Activated CD8-positive, alpha-beta memory T cell treated with anti-CD3 and anti-CD28 coated beads for 4 hours (primary cell): ENCODE measurements at places on chromosomes 2 and 18.

DNA sequence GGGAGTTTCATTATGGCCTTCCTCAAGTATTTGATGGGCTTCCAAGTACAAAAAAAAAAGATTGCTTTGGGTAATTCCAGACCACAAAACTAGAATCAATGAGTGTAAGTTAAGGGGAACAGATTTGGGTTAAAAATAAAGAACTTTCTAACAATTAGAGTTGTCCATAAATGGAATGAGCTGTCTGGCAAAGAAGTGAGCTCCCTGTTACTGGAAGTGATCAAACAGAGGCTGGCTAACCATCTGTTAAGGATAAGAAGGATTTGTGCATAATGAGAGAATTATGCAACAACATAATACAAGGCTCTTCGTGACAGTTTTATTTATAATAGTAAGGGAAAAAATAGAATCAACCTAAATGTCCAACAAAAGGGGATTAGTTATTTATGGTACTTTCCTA, 44.6 kb upstream of the ACVR1 start:
- no peak for DNase-seq

- no peak for DNase-seq
Measured at GRCh38 chr2:47708801-47709499, 74.0 kb upstream of the MSH6 start.

- no peak for DNase-seq
Measured at GRCh38 chr18:3192286-3192685, 27.5 kb downstream of the MYOM1 start.

DNA sequence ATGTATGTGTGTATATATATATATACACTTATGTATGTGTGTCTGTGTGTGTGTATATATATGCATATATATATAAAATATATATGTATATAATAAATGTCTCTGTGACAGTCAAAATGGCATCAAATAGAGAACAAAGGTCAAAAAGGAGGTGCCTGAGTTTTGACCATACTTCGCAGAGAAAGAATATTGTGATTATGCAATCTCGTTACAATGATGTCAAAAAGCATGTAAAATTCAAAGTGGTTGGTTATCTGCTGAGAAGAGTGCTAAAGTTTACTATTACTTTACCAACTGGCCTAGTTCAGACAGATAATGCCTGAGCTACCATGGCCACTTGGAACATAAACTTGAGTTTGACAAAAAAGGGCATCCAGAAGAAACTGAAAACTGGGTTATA, 375.0 kb downstream of the NBAS start:
- no peak for DNase-seq

DNA sequence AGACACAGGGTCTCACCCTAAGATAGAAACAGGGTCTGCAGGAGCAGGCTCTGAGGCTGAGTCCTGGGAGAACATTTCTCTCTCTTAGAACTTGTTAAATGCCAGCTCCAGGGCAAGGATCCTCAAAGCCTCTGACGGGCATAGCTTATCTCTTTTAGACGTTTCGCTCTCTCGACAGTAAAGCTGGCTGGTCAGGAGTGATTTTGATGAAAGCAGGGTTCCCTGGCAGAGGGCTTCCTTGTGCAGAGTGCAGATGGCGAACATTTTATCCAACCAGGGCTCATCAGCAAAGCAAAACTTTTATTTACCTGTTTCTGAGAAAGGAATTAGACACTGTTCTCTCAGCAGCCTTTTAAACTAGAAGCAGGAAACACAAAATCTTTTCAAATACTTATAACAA, 350.8 kb downstream of the ALK start:
- no peak for DNase-seq

DNA sequence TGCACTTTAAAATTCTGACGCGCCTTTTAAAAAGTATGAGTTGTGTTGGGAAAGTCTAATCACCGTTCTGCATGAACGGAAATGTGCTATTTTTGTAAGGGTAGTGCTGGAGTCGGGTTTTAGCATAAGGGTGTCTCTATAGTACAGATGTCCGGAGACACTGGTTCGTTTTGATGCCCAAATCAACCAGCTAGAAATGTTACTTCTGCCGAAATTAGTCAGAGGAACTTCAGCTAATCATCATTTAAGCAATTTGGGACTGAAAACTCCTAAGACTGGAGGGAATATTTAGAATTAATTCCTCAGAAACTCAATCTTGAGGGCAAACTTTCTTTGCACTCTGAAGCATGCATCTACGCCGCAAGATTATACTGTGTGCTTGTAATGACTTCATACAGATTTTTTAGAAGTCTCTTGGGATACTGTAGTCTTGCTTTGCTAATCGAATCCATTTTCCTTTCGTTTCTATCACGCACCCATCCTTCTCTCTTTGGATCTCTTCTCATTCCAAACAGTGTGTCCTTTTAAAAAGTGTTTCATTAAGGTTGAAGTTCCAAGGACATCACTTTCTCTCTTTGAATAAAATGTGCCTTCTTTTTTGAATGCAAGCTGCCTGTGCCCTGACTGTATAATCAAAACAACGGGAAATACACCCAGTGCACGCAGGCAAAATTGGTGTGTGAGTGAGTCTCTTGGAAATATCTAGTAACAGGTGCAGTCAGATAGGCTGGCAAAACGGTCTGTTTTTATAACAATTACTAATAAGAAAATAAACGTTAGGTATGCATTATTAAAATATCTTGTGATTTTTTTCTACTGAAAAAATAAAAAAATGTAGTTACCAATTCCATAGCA, 270.9 kb upstream of the TCF4 start:
- no peak for DNase-seq

- DNase-seq: no peak
Measured at GRCh38 chr2:74525717-74526648, at the start of gene DQX1. Gene DQX1, minus strand, starts transcription at chr2:74526231. Its CDS starts 502 bp downstream, at chr2:74525729.

DNA sequence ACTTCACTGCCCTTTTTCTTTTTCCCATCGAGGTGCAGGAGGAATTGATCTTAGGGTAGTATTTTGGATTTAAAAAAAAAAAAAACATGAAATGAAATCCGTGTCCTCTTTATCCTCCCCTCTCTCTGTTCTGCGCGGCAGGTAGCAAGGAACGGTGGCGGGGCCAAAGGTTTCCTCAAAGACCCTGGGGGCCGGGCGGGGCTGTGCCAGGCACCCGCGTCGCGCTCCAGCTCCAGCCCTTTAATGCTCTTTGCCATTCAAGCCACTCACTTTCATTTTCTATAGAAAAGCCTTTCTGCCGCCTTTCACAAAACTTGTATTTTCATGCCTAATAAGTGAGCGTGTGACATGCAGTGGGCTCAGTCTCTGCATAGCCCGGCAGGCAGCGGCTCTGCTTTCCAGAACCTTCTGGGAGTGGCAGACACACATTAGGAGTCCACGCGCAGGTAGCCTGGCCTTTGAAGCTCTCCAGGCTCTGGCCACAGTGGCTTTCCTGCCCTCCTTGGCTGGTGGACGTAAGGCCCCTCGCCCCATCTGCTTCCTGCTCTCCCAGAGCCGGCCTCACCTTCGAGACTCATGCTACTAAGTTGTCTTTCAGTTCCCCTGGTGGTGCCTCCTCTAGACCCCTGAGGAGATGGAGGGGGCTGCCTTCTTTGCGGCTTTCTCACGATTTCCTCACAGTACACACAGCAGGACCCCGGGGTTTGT, 41.7 kb downstream of the AGAP1 start:
- DNase-seq: no peak

GRCh38 chr2:43331422-43331821, 105.0 kb upstream of the ZFP36L2 start:
- no peak for DNase-seq

DNA sequence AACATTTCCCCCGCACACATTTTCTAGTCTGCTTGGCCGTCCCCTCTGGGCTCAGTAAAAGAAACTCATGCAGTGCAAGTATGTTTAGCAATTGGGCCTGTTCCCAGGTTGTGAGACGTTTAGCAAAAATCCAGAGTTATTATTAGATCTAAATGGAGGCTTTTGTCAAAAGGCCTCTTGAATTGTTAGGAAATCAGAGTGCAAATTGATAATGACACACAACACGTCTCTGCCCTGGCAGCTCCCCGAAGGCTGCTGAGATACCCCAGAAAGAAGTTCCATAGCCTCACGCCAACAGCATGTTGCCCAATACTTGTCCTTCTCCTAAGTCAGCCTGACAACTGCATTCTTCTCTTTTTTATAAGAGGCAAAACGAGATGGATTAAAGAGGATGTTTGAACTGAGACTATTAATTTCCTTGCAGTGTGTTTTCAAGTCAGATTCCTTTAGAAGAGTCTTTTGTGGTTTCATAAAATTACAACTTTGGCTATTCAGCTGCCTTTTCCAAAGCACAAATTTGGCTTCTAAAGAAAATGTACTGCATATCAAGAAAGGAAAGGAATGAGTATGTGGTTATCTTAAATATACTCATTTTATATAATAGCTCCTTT, 202.2 kb downstream of the TRIB2 start:
- no peak for DNase-seq

DNA sequence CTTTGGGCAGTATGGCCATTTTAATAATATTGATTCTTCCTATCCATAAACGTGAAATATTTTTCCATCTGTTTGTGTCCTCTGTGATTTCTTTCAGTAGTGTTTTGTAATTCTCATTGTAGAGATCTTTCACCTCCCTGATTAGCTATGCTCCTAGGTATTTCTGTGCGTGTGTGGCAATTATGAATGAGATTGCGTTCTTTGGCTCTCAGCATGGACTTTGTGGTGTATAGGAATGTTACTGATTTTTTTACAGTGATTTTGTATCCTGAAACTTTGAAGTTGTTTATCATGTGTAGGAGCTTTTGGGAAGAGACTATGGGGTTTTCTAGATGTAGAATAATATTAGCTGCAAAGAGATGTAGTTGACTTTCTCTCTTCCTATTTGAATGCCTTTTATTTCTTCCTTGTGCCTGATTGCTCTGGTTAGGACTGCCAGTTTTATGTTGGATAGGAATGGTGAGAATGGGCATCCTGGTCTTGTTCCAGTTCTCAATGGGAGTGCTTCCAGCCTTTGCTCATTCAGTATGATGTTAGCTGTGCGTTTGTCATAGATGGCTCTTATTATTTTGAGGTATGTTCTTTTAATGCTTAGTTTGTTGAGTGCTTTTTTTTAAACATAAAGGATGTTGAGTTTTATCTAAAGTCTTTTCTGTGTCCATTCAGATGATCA, 27.0 kb upstream of the THUMPD2 start:
- no peak for DNase-seq

- no peak for DNase-seq
Measured at GRCh38 chr2:53987336-53987921, 16.6 kb upstream of the PSME4 start.

- no peak for DNase-seq
Measured at GRCh38 chr2:125581557-125581956, 1074.4 kb upstream of the GYPC start.

- DNase-seq: no peak
Measured at GRCh38 chr2:37984176-37984575, 59.1 kb downstream of the RMDN2 start.

DNA sequence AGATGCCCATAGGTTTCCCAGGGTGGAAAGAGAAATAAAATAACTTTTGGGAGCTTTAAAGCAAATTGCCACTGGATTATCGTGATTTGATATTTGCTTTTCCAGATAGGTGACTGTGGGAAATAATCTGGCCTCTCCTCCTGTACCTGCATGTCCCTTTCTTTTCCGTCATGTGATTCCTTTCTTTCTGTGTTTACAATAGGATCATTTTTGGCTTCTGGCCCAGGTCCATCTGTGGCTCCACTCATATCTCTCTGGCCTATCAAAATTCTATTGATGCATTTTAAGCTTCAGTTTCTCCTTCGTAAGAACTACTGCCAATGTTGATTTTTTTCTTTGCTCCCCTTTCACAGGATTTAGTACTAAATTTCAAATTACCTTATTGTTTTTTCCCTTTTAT, 153.6 kb downstream of the CCDC85A start:
- DNase-seq: no peak

DNA sequence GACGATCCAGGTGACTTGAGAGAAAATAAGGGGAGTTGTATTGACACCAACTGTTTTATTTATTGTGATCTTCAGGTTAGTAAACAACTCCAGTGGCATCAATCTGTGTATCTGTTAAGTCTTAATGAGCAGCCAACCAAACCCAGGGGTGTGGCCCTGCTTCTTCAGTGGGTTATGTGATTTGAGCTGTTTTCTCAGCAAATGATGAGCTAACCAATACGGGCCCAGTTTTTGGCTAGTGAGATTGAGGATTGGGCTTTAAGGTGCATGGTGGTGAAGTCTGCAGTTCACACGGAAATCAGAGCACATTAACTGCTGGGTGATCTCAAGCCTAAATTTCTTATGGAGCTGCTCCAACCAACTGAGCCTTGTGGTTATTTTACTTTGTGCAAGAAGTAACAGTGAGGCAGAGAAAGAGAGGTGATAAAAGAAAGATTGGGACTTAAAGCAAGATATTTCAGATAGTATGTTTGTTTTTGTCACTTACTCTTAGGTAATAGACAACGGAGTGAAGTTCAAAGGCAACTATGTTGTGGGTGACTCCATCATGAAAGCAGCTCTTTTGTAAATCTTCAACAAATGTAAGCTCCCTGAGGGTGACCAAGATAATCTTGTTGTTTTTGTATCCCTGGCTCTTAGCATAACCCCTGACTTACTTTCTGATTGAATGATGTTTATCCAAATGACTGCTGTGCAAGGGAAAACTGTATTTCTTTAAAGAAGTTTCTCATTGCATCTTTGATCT, 2.4 kb downstream of the MTCL1 start:
- no peak for DNase-seq

DNA sequence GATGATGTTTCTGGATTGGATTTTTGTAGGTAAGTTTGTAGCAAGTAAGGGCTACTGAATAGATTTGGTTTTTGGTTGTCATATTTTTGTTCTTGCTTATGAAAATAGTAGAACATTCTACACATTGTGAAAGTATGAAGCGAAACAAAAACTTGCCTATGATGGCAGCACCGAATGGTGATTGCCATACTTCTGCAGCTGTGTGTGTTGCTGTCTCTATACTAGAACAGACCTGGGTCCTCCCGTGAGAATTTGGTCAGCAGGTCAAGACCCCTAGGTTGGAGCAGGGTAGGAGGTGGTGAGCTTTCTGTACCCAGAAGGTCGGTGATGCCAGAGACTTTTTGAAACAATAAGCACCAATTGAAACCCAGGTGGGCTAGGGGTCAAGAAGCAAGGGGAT, 322.6 kb downstream of the PRKCE start:
- no peak for DNase-seq

DNA sequence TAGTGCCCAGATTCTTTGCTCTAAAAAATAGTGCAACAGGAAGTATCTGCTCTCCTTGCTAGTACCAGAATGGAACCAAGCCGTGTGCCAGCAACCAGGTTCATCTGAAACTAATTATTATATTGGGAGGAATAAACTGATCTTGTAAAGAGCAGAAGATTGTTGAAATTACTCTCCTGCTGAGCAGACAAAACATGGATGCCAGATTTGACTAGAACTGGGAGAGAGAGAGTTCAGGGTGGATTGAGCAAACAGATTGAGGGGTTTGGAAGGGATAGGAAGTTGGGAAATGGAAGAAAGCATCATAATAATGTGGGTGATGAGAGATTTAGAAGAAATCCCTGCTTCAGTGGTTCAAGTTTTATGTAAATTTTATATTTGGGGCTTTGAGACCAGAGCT, 160.1 kb upstream of the RASGRP3 start:
- no peak for DNase-seq

DNA sequence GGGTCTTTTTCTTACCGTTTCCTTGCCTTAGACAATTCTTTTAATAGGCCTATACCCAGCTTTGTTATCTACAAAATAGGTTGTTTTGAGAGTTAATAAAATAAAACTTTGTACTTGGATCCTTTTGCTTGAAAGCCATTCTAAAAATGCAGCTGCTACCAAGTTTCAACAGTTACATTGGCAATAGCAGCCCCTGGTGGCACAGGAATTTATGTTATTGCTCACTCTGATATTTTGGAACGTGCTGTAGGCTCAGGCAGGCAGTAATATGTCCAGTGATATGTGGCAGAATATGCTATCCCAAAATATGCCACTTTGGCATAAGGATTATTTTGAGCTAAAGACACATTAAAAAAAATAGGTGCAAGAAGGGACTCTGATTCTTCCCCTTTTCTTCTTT, 6.7 kb upstream of the COMMD1 start:
- DNase-seq: no peak

GRCh38 chr2:112033600-112033999, 21.5 kb upstream of the TMEM87B start:
- no peak for DNase-seq
